ENCODE measurements at places on chromosomes 1 and 21.
A peak's percentile ranks its signal among the peaks of the same experiment; 100 is the strongest.

GRCh38 chr1:9145021-9145668 is 16.2 kb upstream of the GPR157 start:
- DNase-seq: peak; percentile 49

DNA sequence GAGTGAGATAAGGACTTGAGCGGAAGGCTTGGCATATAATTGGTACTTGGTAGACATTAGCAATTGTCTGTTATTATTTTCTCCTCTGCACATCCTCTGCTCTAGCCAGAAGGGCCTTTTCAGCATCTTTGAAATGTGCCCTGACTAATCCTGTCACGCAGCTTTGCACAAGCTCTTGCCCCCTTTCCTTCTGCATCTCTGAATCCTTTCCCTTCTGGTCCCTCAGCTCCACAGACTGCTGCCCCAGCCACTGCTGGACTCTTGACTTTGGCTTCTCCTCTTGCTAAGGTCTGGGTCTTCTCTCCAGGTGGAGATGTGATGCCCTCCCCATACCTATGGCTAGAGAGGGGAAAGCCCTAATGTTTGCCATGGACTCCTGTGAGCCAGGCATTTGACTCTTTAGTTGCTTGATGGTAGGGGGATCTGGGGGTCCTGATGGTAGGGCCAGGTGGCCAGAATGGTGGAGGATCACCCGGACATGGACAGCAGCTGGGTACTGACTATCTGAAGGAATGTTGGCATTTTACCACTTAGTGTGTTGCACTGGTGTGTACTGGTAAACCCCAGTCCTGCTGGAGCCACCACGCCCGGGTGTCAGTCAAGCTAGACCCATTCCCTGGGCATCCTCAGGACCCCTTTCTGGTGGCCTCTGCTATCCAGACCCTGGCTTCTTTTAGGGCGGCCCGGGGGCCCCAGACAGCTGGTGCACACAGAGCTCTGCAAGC is 4.4 kb downstream of the HPCA start:
- no peak for DNase-seq

GRCh38 chr1:74771913-74772515 is 39.1 kb downstream of the TYW3 start:
- peak; percentile 48 for DNase-seq

- peak; percentile 43 for DNase-seq
Measured at GRCh38 chr1:101235696-101236515, 913 bp upstream of the S1PR1 start.

DNA sequence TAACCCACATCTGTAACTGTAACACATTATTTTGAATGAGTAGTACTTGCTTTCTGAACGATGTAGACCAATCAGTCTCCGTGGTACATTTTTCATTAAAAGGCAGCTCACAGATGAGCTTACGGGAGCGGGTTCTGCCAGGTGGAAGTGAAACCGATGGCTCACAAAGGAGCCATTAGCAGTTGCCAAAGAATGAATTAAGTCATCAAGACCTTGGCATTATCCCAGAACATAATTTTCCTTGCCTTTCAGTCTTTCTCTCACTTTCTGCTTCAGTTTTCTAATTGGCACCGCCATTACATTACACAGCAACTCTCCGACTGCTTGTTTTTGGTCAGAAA is 33.5 kb upstream of the UTS2 start:
- DNase-seq: no peak

DNA sequence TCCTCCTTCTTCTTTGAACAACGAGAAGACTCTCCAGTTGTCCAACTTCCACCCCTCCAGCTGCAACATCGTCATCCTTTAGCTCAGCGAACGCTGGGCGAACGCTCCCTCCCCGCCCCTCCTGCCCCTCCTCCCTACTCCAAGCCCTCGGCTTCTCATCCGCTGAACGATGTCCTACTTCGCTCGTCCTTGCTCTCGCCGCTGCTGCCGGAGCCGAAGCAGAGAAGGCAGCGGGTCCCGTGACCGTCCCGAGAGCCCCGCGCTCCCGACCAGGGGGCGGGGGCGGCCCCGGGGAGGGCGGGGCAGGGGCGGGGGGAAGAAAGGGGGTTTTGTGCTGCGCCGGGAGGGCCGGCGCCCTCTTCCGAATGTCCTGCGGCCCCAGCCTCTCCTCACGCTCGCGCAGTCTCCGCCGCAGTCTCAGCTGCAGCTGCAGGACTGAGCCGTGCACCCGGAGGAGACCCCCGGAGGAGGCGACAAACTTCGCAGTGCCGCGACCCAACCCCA is at the start of gene BCAN:
Gene BCAN (plus strand): TSS at position 357 of the 504 bp plus-strand sequence. CDS start 3,938 bp downstream, outside the sequence.
- no peak for DNase-seq

- no peak for DNase-seq
Measured at GRCh38 chr1:2121101-2121691, 71.0 kb downstream of the PRKCZ start.

DNA sequence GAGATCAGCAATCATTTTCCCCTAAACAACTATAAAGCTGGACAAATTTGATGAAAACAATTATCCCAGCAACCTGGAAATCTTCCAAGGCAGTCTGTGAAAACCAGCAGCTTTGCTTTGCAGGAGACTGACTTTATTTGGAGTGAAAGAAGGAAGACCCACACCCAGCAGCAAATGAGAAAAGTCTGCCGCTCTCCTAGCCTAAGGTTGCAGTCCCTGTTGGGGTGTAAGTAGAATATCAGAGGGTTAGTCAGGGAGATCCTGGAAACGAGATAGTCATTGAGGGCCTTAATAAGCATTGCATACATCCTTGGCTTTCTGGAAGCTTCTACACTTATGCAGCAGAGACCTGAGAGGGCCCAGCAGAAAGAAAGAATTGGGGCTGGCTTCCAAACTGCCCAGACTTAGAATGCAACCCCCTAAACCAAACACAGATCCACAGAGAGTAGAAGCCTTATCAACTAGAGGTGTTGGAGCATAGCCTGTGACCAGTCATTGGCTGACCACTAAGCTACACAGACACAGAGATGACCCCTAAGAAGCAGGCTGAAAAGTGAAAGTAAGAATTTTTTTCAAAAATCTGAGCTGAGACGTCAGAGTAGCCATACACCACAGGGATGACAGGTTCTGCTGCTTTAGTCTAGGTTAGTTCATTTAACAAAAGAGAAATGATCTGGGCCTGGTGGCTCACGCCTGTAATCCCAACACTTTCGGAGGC is 98.3 kb downstream of the LYPLAL1 start:
- DNase-seq: peak; percentile 7

- DNase-seq: no peak
Measured at GRCh38 chr21:42396799-42397745, 1.2 kb upstream of the TMPRSS3 start.

DNA sequence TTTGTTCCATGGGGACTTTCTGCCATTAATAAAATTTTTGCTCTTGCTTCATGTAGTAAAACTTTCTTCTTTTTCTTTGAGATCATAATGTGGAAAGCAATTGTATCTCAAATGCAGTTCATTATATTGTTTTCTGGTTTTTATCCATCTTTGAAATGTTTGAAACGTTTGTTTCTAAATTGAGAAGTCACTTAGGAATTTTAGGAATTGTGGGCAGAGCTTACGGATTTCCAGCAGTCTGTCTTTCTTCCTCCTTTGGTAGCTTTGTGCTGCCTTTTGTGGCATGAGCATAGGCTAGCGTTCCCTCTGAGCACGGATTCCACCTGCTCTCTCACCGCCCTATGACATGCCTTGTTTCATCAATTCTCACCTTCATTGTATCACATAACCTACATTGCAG is 2.9 kb upstream of the ST6GALNAC5 start:
- peak; percentile 49 for DNase-seq

GRCh38 chr21:45586289-45586858 is 44.1 kb upstream of the SLC19A1 start:
- no peak for DNase-seq

- no peak for DNase-seq
Measured at GRCh38 chr1:75712306-75712705, 12.2 kb upstream of the ACADM start.

DNA sequence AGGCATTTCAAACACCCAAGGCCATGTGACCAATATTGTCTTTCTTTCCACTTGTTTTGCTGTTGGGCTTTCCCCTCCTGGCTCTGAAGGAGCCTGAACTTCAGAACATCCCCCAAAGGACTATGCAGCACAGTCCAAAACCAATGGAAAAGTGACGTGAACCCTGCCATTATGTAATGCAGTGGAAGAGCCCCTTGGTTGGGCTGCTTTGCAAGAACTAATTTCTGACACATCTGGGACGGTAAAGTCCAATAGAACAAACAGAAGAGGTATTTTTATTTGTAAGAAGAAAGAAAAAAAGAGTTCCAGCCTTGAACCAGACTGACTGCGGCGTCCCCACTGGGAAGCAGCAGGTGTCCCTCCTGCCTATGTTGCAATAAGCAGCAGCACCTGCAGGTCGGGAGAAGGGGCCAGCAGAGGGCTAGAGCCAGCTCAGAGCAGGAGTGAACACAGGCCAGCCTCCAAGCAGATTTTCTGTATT is 116.7 kb downstream of the CDC7 start:
- DNase-seq: no peak

DNA sequence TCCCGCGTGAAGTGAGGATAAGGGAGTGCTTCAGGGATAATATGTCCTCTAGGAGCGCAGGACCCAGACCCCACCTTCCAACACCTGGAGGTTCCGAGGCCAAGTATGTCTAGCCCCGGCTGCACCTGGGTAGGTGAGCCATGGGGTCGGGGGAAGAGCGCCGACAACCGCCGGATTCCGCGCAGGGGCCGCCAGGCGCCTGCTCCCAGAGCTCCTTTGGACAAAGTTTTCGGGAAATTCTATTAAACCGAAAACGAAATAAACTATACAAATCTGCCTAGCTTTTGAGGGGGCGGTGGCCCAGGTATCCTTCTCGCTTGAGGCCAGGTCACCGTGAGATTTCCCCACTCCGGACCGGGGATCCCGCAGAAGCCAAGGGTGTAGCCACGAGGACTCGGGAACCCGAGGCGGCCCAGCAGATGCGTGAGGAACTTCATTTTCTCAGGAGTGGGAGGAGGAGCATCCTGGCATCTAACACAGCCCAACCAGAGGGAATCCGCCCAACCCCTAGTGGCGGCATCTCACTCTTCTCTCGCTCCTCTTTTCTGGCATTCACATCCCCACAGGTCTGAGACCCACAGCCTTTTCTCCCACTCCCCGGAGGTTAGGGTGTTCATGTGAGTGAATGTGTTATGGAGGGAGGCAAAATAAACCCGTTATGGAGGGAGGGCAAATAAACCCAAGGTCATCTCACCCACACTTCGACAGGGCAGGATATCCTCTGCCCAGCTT is 2.3 kb upstream of the DMRTA2 start:
- DNase-seq: peak; percentile 41

DNA sequence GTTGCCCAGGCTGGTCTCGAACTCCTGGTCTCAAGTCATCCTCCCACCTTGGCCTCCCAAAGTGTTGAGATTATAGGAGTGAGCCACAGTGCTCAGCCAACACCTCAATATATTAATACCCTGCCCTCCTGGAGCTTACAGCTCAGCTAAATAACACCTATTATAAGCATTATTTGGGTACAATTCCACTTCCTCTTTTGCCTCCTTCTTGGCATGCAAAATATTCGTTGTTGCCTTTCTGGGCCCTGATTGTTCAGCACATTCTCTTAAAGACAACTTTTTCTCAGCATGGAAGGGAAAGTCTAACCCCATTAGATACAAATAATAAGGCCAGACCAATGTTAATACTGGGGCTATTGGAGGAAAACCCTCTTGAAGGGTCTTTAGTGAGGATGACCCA is 2.8 kb downstream of the PAQR7 start:
- no peak for DNase-seq

GRCh38 chr1:240107058-240107684 is 15.5 kb downstream of the FMN2 start:
- DNase-seq: peak; percentile 83

DNA sequence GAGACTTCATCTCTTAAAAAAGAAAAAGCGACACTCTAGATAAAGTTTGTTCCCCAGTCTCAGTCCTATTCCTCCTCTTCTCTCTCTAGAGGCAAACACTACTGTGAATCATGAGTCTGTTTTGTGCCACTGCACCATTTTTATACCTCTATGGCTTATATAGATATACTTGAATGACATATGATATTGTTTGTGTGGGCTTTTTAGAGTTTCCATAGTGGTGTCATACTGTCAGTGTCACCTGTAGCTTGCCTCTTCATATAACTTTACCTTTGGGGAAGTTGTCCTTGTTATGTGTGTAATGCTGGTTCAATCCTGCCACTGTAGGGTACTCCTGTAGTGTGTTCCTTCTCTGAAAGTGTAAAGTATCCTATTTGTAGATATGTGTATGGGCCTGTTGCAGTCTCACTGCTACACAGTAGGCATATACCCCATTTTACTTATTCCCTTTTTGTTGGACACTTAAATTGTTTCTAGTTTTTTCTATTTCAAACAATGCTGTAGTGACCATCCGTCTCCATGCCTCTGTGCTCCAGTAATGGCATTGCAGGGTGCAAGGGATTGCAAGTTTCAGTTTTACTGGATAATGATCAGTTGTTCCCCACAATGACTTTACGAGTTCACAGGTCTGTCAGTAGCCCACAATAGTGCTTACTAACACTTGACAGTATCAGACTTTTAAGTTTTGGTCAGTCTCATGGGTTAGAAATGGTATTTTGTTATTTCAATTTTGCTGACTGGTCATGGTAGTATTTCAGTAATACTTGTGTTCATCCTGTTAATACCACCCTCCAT is 2.7 kb downstream of the PRMT2 start:
- no peak for DNase-seq

GRCh38 chr1:155012026-155012546 is 9.5 kb downstream of the ZBTB7B start:
- DNase-seq: peak; percentile 39

DNA sequence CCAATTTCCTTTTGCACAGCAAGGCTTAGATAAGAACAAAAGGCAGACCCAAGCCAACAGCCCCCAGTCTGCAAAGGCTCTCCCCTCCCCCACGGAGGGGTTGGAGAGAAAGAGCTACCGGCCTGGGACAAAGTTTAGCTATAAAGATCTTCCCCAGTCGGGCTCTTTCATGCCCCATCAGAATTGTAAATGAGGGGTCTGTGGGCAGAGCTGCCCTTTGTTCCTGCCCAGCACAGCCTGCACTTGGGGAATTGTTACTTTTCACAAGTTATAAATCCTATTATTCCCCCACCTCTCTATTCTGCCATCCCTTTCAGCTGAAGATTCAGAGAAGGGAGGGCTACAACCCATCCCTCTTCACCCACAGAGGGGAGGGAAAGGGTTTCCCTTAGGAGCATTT is 3.5 kb downstream of the MYCL start:
- DNase-seq: no peak

DNA sequence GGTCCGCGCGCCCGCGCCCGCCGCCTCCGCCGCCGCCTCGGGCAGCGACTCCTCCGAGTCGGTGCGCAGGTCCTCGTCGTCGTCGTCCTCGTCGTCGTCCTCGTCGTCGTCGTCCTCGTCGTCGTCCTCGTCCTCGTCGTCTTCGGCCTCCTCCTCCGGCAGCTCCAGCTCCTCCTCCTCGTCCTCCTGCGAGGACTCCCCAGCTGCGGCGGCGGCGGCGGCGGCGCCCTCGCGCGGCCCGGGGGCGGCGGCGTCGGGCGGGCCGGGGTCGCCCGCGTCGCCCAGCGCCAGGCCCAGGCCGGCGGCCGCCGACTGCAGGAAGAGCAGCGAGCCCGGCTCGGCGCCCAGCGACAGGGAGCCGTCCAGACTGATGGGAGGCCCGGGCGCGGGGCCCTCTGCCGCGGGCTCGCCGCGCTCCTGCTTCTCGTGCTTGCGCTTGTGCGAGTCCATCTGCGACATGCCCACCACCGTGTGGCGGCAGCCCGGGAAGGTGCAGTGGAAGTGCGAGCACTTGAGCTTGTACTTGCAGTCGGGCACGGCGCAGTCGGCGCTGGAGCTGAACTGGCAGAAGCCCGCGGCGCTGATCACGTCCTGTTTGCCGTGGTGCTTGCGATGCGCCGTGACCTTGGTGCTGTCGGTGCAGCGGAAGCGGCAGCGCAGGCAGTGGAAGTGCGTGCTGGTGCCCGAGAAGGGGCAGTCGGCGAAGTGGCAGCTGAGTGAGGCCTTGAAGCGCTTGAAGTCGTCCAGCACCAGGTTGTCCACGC is 157.3 kb downstream of the CASZ1 start:
- no peak for DNase-seq

- DNase-seq: no peak
Measured at GRCh38 chr1:160726114-160726497, 12.9 kb upstream of the SLAMF7 start.
